ENCODE measurements at places on chromosomes 2 and 18.

DNA sequence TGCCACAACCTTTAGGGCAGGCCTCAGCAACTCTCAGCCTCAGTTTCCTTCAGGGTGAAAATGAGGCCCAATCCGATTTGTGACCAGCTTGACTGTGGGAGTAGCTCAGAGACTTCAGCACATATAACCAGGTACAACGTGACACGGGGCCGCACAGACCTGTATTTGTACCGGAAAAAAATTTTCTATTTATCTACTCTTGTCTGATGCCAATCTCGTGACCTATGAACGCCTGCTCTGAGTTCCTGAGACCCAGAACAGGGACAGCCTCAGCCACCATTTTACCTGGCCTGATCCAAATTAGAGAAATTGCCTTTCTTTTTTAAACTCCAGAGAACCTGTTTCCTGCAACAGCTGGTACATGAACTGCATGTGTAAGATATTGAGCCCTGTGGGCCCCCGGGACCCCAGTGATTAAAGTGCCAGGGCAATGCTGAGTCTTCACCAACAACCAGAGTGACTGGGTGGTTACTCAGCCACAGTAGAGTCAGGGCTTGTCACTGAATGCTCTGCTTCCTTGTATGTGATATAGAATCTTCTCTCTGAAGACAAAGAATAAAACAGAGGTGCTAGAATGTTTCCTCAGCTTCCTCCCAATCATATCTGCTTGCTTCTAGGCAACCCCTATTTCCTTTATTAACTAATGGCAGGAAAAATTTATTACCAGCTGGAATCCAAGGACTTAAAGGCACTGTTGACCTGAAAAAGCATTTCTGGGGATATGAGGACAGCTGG is 47.8 kb upstream of the FZD7 start:
- no peak for DNase-seq

DNA sequence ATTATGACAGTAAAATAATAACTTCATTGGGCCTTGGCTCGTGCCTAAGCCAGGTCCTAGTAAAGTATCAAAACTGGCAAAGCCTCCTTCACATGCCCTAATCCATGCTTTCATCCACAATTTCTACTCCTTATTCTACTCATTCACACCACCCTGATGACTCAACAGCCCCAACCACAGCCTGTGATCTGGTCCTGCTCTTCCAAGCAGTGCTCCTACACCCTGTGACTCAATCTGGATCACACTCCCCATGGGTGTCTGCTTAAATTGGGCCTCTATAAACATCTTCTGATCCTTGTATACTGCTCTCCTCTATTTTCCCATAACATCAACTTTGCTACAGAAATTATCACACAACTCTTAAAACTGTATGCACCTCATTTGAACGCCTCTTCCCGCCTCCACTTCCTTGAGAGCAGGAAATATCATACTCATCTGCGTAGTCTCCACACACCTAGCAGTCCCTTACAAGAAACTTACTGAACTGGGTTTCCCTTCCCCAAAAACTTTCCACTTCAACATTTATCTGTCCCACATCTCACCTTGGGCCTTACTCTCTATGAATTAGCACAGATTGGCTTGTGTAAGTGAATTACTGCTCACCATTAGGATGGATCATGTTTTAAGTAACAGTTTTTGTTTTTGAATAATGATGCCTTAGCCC is 15.9 kb downstream of the GTF3C3 start:
- no peak for DNase-seq

GRCh38 chr18:59923539-59924196 is 23.9 kb downstream of the PMAIP1 start:
- no peak for DNase-seq

- no peak for DNase-seq
Measured at GRCh38 chr2:106825161-106825560, 60.8 kb downstream of the ST6GAL2 start.

GRCh38 chr18:4157352-4157751 is 297.8 kb downstream of the DLGAP1 start:
- no peak for DNase-seq

GRCh38 chr2:150710916-150711315 is 223.4 kb upstream of the RND3 start:
- DNase-seq = no peak

All from CD4-positive, alpha-beta T cell treated with Interleukin-10 for 1 hour (primary cell).